ENCODE measurements at places on chromosomes 4 and X.

- DNase-seq = no peak
These were observed 194.0 kb upstream of the CASK start for GRCh38 chrX:42117318-42117717.

GRCh38 chr4:105281124-105281415 is 134.4 kb downstream of the TET2 start:
- DNase-seq = no peak

GRCh38 chr4:146158036-146158745 is 17.3 kb upstream of the LSM6 start:
- no peak for DNase-seq

DNA sequence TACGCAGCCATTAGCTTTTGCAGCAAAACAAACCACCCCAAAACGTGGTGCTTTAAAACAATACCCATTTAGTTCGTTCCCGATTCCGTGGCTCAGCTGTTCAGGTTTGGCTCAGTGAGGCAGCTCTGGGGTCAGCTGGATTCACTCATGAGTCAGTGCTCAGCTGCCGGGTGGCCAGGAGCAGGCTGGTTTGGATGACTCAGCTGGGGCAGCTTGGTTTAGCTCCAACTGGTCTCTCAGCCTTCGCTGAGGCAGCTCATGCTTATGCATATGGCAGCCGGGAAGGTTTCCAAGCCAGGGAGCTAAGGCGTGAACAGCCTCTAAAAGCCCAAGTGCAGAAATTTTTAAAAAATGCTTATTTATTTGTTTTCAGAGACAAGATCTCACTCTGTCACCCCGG is 13.3 kb upstream of the CD99 start:
- no peak for DNase-seq

GRCh38 chr4:85368932-85369331 is 106.0 kb upstream of the ARHGAP24 start:
- DNase-seq = no peak

All from cortex of kidney (tissue), 1 donor.